Activated CD4-positive, alpha-beta T cell treated with anti-CD3 and anti-CD28 coated beads for 1 hour (primary cell): ENCODE measurements at places on chromosomes 7 and 10.

- DNase-seq: no peak
Observed at GRCh38 chr10:11148142-11149028, 130.7 kb downstream of the CELF2 start.

GRCh38 chr10:78528749-78529204 lies 495.1 kb downstream of the RPS24 start:
- DNase-seq: no peak

- no peak for DNase-seq
Observed at GRCh38 chr10:93222211-93222754, 148.6 kb downstream of the CYP26A1 start.

GRCh38 chr10:29279779-29280487 lies 8.9 kb upstream of the LYZL1 start:
- no peak for DNase-seq

GRCh38 chr10:31399171-31399570 lies 80.2 kb downstream of the ZEB1 start:
- DNase-seq: no peak

GRCh38 chr10:12349629-12350166 lies 351 bp downstream of the CAMK1D start:
- DNase-seq: no peak

DNA sequence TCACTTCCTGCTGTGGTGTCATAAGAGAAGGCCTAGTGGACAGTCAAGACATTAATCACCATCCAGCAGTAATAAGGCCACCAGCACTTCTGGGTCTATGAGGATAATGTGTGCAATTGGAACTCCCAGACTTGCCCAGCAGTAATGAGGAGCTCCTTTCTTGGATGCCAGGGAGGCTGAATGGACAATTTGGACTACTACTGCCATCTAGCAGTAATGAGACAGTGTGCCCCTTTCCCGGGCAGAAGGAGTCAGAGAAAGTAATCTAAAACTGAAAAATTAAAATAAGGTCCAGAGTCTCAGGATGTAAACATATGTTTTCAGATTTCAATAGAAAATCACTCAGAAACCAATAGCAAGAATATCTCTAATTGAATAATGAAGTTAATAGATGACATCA lies 400.4 kb downstream of the CDC14C start:
- DNase-seq: no peak

DNA sequence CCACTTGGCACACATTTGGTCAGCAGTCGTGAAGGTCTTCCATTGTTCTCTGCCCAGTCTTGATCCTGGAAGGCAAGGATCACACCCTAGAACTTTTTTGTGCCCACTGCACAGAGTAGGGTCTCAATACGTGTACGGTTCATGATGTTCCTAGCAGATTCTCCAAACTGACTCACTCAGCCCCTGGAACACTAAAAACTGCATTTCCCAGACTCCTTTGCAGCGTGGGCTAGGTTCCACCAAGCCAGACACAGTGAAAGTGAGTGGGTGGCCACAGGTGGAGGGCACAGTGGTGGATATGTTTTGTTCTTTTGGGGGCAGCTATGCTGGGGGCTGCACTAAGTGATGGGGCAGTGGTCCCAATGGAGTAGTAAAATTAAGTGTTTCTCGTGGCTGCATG lies 1.5 kb upstream of the LHPP start:
- no peak for DNase-seq

DNA sequence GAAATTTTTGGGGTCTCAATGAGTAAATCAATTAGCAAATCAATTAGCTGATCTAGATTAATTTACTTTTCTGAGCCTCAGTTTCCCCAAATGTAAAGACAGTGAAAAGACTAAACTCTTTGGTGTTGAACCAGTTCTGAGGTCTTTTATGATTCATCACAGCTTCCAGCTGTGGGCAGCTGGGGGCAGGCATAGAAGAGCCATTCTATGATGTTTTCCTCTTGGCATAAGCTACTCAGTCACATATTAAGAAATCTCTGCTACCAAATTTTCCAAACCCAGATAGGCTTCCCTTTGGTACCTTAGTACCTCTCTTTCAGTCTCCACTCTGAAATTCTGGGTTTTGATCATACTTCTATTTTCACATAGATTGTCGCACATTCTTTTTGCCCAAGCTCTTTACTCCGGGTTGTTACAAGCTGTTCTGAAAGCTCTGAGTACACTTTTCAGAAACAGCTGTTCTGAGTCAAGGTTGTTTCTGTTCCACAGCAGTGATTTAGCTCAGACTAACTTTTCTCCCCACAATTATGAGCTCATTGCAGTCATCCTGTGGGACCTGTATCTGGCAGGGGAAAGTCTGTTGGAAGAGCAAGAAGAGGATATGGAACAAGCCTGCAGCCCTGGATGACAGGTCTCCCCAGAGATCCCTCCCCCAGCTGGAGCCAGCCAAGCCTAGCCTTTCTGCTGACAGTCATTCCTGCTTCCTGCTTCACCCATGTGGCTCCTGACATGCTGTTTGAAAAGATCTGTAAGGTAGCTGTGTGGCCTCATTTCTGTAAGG lies 599.6 kb upstream of the GHITM start:
- no peak for DNase-seq

GRCh38 chr7:139995017-139995915 lies 67.5 kb downstream of the PARP12 start:
- no peak for DNase-seq

DNA sequence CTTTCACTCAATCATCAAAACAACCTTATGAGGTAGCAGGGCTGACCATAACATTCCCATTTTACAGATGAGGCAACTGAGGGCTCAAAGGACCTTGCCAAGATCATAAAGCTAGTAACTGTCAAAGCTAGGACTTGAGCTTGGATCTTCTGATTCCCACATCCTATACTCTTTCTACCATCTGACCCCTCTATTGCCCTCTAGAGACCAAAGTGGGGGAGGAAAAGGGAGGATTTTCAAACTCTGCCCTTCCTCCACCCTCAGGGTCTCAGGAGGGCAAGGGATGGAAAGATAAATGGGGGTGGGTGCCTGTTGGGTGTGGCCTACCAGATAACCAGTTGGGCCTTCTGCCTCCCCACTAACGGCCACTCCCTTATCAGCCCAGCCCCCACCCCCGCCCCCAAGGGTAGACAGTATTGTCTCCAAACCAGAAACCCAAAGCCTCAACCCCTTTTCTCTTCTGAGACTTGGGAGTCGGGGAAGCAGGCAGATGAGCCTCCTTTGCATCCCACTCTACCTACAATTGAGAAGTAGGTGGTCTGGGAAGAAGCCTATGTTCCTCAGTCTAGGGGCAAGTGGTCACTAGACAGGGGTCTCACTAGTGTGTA lies 7.9 kb downstream of the LDB1 start:
- DNase-seq: no peak

GRCh38 chr10:72834183-72834825 lies 59.2 kb upstream of the OIT3 start:
- no peak for DNase-seq

DNA sequence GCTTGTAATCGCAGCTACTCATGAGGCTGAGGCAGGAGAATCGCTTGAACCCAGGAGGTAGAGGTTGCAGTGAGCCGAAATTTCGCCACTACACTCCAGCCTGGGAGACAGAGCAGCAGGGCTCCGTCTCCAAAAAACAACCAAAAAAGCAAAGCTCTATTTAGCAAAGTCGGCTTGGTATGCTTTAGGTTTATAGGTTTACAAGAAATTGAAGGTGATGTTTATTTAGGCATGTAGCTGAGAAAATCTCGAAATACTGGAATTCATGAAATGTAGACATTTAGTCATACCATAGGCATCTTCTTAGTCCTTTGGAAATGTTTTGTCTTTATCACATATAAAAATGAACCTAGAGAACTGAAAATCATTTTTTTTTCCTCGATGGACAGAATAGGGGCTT lies 453.8 kb upstream of the ANKRD30A start:
- no peak for DNase-seq

DNA sequence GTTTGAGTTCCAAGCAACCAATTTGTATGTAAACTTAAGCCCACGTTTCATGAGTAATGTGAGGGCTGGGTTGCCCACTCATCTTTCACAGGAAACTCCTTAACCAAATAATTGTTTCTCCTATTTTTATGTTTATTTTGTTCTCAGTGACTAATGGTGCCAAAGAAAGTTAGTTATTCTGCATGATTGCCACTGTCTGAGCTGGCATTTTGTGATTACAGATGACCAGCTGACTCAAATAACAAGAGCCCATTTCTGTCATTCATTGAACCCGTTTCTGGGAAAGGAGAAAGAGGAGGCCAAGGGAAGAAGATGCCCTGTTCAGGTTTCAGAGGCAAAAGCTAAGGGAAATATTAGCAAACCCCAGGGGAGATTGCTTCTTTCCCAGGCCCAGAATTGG lies 186.9 kb upstream of the MYO3A start:
- DNase-seq: no peak

DNA sequence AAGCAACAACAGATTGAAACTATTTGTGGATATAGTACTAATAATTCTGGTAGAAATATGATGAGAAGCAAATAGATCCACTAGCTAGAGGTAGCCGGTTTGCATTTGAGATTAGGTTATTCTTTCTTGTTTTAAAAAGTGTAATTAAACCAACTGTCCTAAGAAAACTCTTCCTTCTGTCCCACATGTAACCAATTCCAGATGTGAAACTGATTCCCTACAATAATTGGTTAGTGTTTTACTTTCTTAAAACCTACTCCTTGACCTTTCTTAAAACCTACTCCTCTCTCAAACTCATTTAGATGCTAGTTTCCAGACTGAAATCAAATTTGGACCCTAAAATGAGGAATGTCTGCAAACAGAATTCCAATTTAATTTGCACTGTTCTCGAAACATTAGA lies 521.5 kb downstream of the SUGCT start:
- no peak for DNase-seq

DNA sequence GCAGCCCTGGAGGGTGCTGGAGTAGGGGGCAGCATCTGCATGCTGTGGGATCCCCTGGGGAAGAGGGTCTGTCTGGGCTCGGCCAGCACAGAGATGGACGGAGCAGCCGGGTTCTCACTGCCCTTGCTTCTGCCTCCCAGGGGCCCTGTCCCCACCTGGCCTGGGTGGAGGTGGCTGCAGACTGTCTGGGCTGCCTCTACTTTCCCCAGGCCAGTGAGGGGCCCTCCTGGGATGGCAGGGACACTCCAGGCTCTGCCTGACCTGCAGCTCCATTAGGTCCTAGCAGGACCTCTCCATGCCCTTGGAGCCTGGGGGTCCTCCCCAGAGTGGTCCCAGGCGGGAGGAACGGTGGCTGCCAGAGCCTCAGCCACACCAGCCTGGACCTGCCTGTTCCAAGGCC lies 63.7 kb downstream of the PWWP2B start:
- DNase-seq: no peak

- no peak for DNase-seq
Observed at GRCh38 chr10:93465806-93466675, 16.1 kb downstream of the MYOF start.

- DNase-seq: no peak
Observed at GRCh38 chr7:137096607-137097006, 228.2 kb downstream of the CHRM2 start.

DNA sequence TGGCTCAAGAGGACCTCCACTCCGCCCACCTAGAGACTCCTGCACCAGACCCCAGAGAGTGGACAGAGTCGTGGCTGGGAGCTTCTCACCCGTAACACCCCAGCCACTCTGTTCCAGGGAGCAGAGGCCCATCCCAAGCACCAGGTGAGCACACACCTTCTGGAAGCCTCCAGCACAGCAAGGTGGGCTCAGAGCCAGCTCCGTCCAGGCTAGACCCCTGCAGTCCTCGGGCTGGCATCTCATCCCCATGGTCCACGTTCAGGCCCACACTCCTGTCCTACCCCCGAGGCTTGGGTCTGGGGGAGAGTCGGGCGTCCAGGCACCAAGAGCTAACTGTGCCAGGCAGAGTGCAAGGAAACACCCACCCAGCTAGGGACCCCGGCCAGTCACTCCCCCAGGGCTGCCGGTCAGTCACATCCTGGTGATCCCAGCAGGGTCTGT lies 13.2 kb downstream of the PDGFA start:
- DNase-seq: no peak

GRCh38 chr7:146830686-146831085 lies 714.1 kb downstream of the CNTNAP2 start:
- no peak for DNase-seq

- no peak for DNase-seq
Observed at GRCh38 chr10:128066870-128067382, 59.3 kb downstream of the MKI67 start.

DNA sequence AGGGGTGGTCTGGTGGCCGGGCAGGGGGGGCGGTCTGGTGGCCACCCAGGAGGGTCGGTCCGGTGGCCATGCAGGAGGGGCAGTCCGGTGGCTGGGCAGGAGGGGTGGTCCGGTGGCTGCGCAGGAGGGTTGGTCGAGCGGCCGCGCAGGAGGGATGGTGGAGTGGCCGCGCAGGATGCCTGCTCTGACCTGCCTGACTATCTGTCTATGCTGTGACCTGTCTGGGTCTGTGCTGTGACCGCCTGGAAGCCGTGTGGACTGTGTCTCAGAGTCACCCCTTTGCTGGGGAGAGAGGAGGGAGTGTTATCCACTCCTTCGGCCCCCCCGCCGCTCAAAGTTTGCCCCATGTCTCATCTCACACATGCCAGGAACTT lies 113.2 kb downstream of the ACTR3B start:
- DNase-seq: no peak

- DNase-seq: no peak
Observed at GRCh38 chr10:67836488-67836887, 1.5 kb downstream of the DNAJC12 start.

DNA sequence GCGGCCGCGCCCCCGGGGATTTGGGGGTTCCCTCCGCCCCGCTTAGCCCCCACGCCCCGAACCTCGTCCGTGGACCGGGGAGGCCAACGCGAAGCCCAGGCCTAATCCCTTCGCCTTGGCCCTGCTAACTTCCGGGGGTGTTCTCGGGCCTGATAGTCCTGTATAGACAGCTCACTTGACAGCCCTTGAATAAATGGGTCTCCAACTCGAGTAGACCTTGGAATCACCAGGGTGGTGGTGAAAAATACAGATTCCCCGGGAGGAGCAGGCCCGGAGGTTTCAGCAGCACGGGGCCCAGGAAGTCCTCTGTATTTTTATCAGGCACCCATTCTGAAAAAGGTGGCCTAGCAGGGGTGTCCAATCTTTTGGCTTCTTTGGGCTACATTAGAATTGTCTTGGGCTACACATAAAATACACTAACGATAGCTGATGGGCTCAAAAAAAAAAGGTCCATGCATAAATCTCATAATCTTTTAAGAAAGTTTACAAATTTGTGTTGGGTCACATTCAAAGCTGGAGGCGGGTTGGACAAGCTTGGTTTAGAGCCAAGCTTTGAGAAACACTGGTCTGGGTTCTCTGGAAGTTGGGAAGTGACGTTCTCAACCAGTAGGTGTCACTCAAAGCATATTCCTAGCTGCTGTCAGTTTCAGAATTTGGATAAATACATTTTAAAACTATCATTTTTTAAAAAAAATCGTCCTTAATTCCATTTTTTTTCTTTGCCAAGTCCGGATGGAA lies 221.7 kb downstream of the PHTF2 start:
- no peak for DNase-seq

DNA sequence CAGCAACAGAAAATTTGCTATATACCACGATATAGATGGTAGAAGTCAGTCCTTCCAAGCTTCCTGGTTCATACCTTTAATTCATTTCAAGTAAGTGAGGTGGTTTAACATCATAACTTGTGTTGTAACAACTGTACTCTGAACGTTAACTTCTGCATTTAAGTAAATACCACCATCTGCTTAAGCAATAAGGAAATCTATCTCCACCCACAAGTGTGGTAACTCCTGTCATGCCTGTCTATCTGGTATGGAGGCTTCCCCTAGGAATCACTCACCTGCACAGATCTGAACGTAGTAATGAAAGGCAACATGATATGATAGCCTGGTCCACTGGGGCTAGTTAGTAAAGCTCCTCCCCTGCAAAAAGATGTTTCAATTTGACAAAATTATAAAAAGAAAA lies 2.3 kb downstream of the ERLIN1 start:
- no peak for DNase-seq
